ENCODE measurements at places on chromosomes 4 and X. TPM values are rescaled to one million over a fixed set of nuclear protein-coding genes. Genes with fewer than 3 reads are reported as not detected.

MYOZ2 gene
- 0.13 TPM for total RNA-seq

TRO gene
- 2.0 TPM for total RNA-seq

YTHDC1 gene
- total RNA-seq: 61.6 TPM

F8A2 gene
- total RNA-seq: not detected

GLOD5 gene
- not detected for total RNA-seq

SCML2 gene
- 4.4 TPM for total RNA-seq

CT45A6 gene
- not detected for total RNA-seq

UNC5C gene
- under 0.01 TPM for total RNA-seq
